ENCODE measurements at places on chromosomes 2 and 18.

- peak within 1 kb of the TSS; percentile 57 for H3K4me3 ChIP-seq
- H3K36me3 ChIP-seq: peaks cover 7% of the 10 kb centered on the region
- H3K4me1 ChIP-seq: peaks cover 20% of the 10 kb centered on the region
- DNase-seq: no peak
- peak within 1 kb of the TSS; percentile 65 for H3K27ac ChIP-seq
These were observed at the start of gene ADCY3 for GRCh38 chr2:24920098-24920808. TSS of gene ADCY3 (minus strand) at chr2:24920237. CDS start at chr2:24918987, 1,250 bp downstream.

DNA sequence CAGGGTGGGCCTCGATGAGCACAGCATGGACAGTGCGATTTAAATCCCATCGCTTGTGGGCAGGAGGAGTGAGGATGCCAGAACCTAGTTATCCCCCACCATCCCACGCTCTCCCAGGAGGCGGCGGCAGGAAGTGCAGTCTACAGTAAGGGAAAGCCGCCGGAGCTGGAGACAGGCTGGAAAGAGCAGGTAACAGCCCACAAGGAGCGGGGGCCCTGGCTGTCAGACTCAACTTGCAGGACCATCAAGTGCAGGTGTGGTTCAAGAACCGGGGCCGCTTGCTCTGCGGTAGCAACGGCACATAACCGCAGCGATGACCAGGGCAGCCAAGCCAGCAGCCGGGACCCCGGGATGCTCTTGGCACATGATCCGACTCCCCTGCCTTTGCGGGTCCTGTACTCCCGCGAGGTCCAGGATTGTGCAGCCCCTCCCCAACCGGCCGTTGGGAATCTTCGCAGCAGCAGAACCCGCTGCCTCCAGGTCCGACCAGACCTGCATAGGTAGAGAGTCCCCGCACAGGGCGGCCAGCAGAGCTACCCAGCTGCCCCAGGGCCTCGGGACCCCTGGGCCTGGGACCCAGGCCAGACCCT, 82.1 kb downstream of the BIN1 start:
- H3K4me1 ChIP-seq: peaks cover 13% of the 10 kb centered on the region
- H3K36me3 ChIP-seq: no peaks in the 10 kb centered on the region
- DNase-seq: no peak
- no peak overlapping the region for H3K27ac ChIP-seq
- peak overlapping the region; percentile 47 for H3K4me3 ChIP-seq

DNA sequence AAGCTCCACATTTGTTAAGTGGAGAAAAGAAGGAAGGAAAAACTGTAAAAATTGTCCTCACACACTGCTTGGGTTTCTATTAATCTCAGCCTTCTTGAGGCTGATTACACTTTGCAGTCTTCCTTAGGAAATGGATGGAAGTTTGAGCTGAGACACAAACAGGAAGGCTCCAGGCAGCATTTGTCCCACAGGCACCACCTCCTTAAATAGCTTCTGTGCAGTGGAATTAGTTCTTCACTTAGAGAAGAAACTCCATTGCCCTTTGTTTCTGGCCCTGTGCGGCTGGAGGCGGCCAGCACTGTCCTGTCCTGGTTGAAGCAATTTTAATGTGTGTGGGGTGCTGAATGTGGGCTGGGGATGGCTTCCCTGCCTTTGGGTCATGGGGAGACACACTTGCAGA, 44.3 kb downstream of the ARHGAP28 start:
- no peaks in the 10 kb centered on the region for H3K4me1 ChIP-seq
- no peaks in the 10 kb centered on the region for H3K36me3 ChIP-seq
- no peak for DNase-seq
- no peak overlapping the region for H3K4me3 ChIP-seq
- H3K27me3 ChIP-seq: no peaks in the 10 kb centered on the region

- peaks cover 48% of the 10 kb centered on the region for H3K36me3 ChIP-seq
- peak overlapping the region; percentile 65 for H3K27ac ChIP-seq
- no peak overlapping the region for H3K4me3 ChIP-seq
- no peaks in the 10 kb centered on the region for H3K27me3 ChIP-seq
These were observed 13.4 kb downstream of the IL1R1 start for GRCh38 chr2:102155703-102156515.

- H3K4me3 ChIP-seq: no peak overlapping the region
- no peak overlapping the region for H3K27ac ChIP-seq
- H3K4me1 ChIP-seq: peaks cover 7% of the 10 kb centered on the region
- no peaks in the 10 kb centered on the region for H3K27me3 ChIP-seq
These were observed 3.1 kb downstream of the SLC38A11 start for GRCh38 chr2:164952057-164952702.

All from tibial artery (tissue), 4 donors.